Activated CD4-positive, alpha-beta T cell treated with anti-CD3 and anti-CD28 coated beads for 36 hours (primary cell): ENCODE measurements at places on chromosomes 5 and 9. TPM values are rescaled to one million over a fixed set of nuclear protein-coding genes. Genes with fewer than 3 reads are reported as not detected.

GRCh38 chr5:175517824-175518450 lies 39.6 kb downstream of the SFXN1 start:
- peak; percentile 92 for DNase-seq
- H3K4me1 ChIP-seq: peaks cover 95% of the 10 kb centered on the region
- H3K27me3 ChIP-seq: no peaks in the 10 kb centered on the region
- H3K36me3 ChIP-seq: peaks cover 95% of the 10 kb centered on the region

C7 gene
- not detected for total RNA-seq

SPINK7 gene
- total RNA-seq: not detected

GPX3 gene
- not detected for total RNA-seq

ZDHHC11 gene
- total RNA-seq: 6.4 TPM

CNTFR gene
- total RNA-seq: not detected
